ENCODE measurements at places on chromosomes 2 and 18.

DNA sequence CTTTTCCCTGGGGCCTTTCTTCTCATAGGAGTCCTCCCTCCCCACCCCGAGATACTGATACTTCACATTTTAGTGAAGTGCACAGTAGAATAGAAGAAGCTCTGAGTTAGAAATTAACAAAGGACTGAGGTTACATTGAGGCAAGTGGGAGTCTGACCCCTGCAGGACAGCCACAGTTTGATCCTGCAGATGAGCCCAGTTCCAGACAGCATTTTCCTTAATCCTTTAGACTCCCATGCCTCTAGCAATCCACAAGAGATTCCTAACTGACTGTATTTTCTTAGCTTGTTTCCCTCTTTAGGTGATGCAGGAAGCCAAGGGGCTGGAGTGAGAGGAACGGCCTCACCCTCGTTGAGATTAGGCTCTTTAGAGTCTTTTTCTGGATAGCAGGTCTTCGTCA lies 204.0 kb downstream of the CYRIA start:
- no peak for DNase-seq

GRCh38 chr2:142848023-142848606 lies 29.3 kb upstream of the KYNU start:
- no peak for DNase-seq

GRCh38 chr2:41698678-41699422 lies 349.0 kb upstream of the PKDCC start:
- DNase-seq: no peak

GRCh38 chr2:119264781-119265692 lies 41.4 kb downstream of the STEAP3 start:
- DNase-seq: no peak

DNA sequence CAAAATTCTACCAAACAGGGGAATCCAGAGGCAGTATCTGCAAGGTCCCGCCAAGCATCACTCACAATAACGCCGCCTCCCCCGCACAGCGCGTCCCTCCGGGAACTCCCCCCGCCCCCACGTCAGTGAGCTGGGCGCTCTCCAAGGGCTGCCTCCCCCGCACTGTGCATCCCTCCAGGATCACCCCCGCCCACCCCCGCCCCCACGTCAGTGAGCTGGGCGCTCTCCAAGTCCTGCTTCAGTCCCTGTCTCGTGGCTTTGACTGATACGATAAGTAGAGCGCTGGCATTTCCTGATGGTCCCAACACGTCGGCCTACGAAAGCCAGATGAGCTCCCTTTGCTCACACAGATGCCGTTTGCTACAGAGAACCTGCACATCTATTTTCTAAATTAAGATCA lies 130.7 kb upstream of the TPO start:
- DNase-seq: no peak

GRCh38 chr2:67471681-67472080 lies 74.5 kb downstream of the ETAA1 start:
- DNase-seq: no peak

GRCh38 chr2:115364093-115364492 lies 921.7 kb downstream of the DPP10 start:
- DNase-seq: peak; percentile 9

DNA sequence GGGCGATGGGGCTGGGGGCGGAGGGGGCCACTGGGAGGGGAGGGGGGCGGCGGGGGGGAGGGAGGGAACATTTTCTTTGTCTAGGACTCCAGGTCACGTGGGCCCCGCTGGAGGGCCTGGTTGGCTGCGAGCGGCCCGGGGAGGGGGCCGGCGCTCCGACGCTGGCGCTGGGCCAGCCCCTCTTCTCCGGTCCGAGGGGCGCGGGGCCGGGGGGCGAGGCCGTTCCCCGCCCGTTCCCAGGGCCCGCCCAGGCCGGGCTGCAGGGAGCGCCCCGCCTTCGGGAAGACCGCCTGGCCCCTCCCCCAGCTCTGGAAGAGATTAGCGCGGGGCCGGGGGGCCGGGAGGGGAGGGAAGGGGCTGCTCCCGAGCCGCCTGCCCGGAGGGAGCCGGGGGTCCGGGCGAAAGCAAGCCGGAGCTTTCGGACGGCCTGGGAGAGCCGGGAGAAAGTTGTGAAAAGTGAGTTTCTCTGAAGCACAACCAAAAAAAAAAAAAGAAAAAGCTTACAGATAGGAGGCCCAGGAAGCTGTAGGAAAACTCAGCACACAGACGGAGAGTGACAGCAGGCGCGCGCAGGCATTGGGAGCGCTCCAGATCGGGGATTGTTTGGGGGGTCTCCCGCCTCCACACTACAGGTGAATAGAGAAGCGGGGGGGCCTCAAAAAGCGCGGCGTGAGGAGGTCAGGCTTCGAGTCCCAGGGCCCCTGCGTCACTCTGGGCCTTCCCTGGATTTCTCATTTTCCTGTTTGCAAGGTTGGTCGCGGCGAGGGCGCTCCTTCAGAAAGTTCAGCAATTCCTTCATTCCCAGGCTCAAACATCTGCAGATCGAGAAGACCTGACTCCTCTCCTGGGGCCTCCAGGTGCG lies 84.1 kb upstream of the POMC start:
- no peak for DNase-seq

DNA sequence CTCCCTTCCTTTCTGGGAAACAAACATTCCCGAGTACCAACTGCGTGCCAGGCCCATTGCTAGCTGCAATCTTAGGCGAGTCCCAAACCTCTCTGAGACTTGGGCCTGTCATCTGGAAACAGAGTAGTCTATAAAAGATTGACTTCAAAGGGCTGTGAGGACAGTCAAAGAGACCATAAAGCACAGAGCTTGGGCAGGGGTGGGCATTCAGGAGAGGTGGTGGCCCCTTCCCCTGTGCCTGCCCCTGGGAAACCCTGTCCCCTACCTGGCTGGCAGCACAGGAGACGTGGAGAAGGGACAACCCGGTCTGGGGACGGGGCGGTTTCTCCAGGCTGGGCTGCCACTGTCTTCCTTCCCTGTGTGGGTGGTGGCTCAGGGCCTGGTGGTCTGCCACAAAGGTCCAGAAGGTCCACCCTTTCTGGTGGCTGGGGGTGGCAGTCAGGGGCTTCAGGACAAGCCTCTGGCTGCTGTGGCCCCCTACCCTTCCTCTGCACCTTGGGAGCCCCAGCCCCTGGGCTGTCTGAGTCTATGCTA lies 33.9 kb upstream of the FOSL2 start:
- DNase-seq: no peak

GRCh38 chr2:146734042-146734820 lies 1110.6 kb upstream of the ACVR2A start:
- peak; percentile 45 for DNase-seq

- DNase-seq: no peak
Observed at GRCh38 chr2:96260387-96261260, 5.2 kb downstream of the TMEM127 start.

GRCh38 chr2:174005801-174006419 lies 40.7 kb upstream of the SP3 start:
- DNase-seq: no peak

DNA sequence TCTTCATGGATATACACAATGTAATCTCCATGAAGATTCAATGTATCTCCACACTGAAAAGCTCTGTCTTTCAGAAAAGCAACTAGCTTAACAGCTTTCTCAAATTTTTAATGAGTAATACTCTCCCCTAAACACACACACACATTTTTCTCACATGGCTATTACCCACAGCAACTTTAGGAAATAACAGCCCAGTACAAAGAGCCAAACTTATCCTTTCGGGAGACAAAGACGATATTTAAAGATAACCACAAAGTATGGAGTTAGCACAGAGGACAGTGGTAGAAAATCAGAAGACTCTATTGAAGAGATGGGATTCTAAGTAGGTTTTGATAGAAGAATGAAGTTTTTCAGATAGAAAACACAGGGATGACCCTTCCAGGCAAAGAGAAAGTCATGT lies 394.9 kb upstream of the TRIB2 start:
- no peak for DNase-seq

DNA sequence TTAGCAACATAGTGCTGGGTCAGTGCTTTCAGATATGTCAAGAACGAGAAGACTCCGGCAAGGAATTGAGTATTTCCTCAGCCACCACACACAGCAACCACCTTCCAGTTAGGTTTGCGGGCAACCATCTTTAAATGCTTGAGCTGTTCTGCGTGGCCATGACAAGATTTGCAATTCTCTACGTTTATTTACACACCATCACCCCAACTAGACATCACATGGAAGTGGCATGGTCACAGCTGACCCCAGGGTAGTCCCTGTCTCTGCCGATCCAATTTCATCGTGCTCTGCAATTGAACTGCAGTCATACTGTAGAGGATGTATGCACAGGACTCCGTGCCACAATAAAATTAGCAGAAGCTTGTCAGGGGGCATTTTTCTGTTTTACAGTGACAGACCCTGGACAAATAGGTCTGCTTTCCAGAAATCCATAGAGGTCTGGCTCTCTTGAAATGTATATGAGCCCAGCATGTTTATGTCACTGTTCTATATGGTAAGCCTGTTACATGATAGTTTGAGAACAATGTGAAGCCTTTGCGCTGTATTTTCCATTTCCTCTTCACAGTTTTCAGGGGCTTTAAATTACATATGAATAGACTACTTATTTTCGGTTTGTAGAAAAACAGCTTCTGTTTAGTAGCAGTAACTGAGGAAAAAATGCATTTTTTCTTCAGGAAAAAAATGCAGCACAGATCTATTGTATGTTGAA lies 605.2 kb downstream of the NR4A2 start:
- no peak for DNase-seq

- DNase-seq: no peak
Observed at GRCh38 chr2:111905990-111906735, 7.8 kb downstream of the MERTK start.

DNA sequence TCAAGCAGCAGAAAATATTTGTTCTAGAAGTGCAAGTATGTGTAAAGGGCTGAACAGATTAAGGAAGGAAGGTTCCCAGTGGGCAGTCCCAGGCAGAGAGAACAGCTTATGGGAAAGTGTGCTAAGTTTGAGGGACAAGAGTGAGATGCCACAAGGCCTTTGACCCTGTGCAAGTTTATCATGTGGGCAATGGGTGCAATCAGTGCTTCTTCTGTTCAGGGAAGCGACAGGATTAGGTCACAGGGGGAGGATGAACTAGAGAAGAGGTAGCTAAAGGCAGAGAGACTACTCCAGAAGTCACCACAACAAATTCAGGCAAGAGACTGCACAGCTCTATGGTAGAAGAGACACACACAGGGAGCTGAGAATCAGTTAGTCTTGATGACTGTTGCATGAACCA lies 44.3 kb downstream of the LPIN2 start:
- no peak for DNase-seq

DNA sequence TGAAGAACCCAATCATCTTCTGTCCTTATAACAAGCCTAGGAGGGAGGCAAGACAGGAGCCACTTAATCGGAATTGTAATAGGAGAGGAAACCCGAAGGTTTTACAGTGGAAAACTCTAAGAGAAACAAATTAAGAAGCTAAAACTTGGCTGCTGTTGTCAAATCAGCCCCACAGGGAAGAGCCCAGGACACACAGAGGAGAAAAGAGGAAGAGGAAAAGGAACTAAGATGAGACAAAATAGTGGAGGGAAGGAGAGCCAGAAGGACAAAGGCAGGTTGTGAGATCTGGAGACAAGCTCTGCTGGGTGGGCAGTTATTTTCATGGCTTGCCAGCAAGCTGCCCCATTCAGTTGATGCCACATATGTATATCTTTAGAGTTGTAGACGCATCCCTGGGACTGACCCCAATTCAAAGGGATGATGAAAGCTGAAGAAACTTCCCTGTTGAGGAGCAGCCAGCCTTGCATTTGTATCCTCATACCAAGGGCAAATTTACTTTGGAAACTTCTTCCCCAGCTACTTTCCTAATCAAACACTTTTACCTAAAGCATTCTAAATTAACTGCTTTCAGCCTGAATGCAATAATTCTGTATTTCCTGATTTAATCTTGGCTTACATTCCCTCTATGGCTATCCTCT lies 499.8 kb upstream of the MEIS1 start:
- DNase-seq: no peak

- DNase-seq: no peak
Observed at GRCh38 chr2:176979981-176980710, 232.4 kb upstream of the HNRNPA3 start.

DNA sequence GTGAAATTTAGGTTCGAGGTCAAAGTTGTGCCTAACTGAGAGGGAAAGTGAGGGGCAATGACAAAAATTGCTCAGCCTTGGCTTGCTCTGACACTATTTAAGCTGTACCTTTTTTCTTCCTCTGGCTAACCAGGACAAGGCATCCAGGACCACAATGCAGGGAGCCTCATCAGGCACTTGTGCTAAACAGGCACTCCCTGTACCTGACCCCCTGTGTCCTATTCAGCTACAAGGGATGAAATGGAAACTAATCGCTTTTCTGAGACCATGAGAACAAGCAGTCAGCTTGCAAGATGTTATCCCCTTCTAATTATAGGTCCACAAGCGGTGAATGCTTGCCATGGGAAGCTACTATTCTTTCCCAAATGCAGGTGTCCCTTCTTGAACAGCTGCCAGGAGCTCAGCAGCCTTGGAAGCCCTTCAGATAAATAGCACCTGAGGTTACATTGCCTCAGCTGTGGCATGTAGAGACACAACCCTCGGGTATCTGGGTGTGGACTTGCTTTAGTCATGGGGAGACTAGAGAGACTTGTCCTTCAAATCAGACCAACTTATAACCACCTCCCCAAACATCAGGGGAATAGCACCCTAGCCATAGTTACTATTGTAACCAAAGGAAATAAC lies 19.1 kb upstream of the ITGA6 start:
- no peak for DNase-seq

- peak; percentile 86 for DNase-seq
Observed at GRCh38 chr18:24027156-24027827, 12.7 kb downstream of the TTC39C start.

- DNase-seq: no peak
Observed at GRCh38 chr2:62325398-62325797, 129.5 kb downstream of the B3GNT2 start.

- peak; percentile 99 for DNase-seq
Observed at GRCh38 chr2:237500681-237501424, 13.8 kb downstream of the MLPH start.

- DNase-seq: no peak
Observed at GRCh38 chr2:3186766-3187165, 190.9 kb downstream of the EIPR1 start.

DNA sequence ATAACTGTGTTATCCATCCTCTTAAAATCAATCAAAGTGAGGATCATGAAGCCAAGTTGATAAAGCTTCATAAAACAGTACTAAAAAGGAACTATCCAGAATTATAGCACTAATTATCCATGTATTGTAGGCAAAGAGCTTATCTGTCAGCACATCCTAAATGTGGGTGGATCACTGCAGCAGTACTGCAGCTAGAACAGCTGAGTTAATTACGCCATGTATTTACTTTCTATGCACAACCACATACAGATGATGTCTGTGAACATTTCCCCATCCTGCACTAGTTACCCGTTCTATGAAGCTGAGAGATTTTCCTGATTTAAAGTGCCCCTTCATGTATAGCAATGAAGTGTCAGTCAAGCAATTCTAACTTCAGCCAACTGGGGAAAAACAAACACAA lies 96.6 kb downstream of the RAPH1 start:
- no peak for DNase-seq

GRCh38 chr2:145157741-145158591 lies 638.0 kb upstream of the ZEB2 start:
- DNase-seq: peak; percentile 72

GRCh38 chr2:71464389-71464788 lies 11.0 kb downstream of the DYSF start:
- DNase-seq: no peak
